ENCODE measurements at places on chromosomes 7 and 10. TPM values are rescaled to one million over a fixed set of nuclear protein-coding genes. Genes with fewer than 3 reads are reported as not detected.
A peak's percentile ranks its signal among the peaks of the same experiment; 100 is the strongest.

DNA sequence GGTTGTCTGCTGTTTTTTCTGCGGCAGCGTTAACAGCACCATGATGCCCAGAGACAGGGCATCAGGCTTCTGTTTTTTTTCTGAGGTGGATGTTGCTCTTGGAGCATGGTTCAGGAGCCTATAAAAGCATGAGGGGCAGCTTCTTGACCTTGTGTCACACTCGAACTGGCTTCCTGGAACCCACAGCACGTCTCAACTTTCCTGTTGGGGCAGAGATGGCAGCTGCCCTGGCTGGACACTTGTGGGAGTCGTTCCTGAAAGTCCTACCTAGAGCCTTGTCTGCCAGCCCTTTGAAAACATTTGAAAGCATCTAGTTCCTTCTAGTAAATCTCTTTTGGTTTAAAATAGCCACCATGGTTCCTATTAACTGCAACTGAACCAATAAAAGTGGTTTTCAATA is 28.9 kb upstream of the PRKAG2 start:
- DNase-seq = no peak

DNA sequence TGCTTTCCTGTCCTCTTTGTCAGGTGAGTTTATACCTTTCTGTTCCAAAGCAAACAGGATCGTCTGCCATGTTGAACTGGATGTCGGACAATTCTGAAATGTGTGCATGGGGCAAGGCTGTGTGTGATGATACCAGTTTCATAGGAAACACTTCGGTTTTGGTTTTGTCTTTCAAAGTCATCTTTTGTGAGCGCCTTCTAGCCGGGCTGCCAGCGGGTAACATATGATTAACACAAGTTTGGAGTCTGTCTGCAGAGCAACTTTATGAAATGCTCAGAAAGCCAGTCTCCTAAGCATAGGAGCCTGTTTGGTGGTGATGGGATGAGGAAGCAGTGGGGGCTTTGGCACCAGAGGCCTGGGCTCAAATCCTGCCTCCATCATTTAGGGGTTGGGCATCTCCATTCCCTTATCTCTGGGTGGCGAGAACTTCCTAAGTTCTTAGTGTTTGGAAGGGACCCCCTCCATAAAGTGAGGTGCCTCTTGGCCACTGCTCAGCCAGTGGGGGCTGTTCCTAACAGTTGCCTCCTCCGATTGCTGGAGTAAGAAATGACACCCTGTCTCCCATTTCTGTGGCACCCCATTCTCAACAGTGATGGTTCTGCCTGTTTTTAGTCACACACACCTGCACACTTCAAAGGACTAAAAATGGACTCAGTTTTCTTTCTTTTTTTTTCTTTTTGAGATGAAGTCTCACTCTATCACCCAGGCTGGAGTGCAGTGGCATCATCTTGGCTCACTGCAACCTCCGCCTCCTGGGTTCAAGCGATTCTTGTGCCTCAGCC is 36.8 kb downstream of the CUX1 start:
- DNase-seq = no peak

ANXA8L1 gene
- 63.8 TPM for total RNA-seq

JAKMIP3 gene
- 0.26 TPM for total RNA-seq

- no peak for DNase-seq
These were observed 208.4 kb downstream of the DIP2C start for GRCh38 chr10:480928-481552.

HTR7 gene
- total RNA-seq = 0.12 TPM

RABGEF1 gene
- 47.9 TPM for total RNA-seq

MMS19 gene
- 105 TPM for total RNA-seq

- DNase-seq = peak; percentile 98
These were observed 244.8 kb downstream of the KCNMA1 start for GRCh38 chr10:77392851-77393250.

DNA sequence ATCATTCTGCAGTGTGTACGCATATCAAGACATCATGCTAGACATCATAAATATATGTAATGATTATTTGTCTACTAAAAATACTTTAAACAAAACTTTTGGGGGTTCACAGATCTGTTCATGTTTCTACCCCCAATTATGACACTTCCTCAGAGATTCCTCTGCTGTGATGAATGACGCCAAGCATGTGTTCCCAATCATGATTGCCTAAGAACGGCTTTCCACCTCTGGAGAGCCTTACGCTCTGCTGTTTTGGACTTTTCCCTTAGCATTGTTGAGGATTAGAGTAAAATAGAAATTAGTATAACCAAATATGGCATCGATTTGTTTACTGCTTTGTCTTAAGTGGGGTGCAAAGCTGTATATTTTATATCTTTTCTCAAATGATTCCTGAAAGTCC is 236.3 kb upstream of the IGFBP3 start:
- no peak for DNase-seq

- no peak for DNase-seq
These were observed 101.4 kb downstream of the ANK3 start for GRCh38 chr10:60288256-60288655.

CDK1 gene
- 248 TPM for total RNA-seq

GRCh38 chr10:3762309-3762708 is 22.7 kb downstream of the KLF6 start:
- DNase-seq = no peak

GRCh38 chr10:29714096-29714874 is 79.5 kb upstream of the SVIL start:
- DNase-seq = peak; percentile 92

GRCh38 chr7:152663931-152664330 is 12.0 kb downstream of the XRCC2 start:
- DNase-seq = no peak

DNA sequence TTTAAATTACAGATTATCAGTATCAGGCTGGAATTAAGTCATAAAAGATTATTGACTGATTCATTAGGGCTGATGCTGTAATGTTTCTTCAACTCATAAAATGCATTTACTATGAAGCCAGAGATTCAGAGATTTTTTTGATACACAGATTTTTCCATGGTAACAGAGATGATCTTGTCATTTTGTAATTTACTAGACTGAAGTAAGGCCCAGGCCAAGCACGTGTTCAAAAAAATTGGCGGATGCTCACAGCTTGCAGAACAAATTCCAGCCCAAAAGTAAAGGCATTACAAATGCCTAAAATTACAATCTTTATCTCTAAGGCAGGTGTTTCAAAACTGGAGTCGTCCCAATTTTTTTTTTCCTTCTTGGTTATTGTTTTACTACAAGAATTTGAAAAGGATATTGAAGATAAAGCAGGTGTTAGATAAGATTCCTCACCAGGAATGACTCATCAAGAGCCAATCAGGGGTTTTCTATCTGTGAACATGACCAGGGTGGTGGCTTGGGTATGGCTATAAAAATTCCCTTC is 78.4 kb upstream of the MEOX2 start:
- peak; percentile 52 for DNase-seq

FAM25C gene
- total RNA-seq = not detected

PLOD3 gene
- total RNA-seq = 105 TPM

DNA sequence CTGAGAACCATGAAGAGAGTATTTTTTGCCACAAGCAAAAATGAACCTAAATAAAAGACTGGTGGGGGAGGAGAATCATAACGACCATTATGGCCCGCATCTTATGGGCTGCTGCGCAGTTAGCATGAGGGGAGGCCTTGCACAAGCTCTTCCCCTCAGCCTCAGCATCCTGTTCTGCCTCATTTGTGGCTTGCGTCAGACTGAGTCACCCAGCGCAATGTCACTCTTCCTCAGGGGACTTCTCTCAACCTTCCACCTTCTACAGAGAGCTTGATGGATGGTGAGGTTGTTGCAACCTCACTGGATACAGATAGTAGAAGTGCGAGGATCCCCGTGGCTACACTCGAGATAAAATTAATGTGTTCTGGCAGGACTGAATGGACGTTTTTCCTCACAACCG is 16.8 kb upstream of the GPR15LG start:
- DNase-seq = peak; percentile 42

TSPAN14 gene
- total RNA-seq = 38.4 TPM

SSMEM1 gene
- total RNA-seq = not detected

UROS gene
- total RNA-seq = 101 TPM

- no peak for DNase-seq
These were observed 48.1 kb downstream of the CCNY start for GRCh38 chr10:35384265-35384868.

AMPH gene
- 13.4 TPM for total RNA-seq

DNA sequence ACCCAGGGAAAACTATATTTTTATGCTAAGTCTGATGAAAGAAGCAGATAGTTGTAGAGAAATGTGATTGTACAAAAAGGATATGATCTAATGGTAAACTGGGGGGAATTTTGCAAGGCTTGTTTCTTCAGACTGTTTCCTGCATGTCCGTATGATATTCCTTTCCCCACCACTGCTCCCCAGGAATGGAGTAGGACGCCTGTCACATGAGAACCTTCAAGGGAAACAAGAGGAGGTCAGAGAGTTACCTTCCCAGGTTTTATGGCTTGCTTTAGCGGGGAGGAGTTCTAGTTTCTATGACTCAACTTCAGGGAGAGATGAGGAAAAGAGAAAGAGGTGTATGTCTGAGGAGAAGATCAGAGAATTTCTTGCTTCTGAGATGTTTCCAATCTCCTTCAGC is 16.4 kb upstream of the ITPRID1 start:
- no peak for DNase-seq

GRCh38 chr7:127953423-127954356 is 77.5 kb downstream of the LRRC4 start:
- DNase-seq = no peak

PIP gene
- not detected for total RNA-seq

MEIG1 gene
- not detected for total RNA-seq

- no peak for DNase-seq
These were observed 135.4 kb upstream of the PHF14 start for GRCh38 chr7:10838228-10838627.

DNA sequence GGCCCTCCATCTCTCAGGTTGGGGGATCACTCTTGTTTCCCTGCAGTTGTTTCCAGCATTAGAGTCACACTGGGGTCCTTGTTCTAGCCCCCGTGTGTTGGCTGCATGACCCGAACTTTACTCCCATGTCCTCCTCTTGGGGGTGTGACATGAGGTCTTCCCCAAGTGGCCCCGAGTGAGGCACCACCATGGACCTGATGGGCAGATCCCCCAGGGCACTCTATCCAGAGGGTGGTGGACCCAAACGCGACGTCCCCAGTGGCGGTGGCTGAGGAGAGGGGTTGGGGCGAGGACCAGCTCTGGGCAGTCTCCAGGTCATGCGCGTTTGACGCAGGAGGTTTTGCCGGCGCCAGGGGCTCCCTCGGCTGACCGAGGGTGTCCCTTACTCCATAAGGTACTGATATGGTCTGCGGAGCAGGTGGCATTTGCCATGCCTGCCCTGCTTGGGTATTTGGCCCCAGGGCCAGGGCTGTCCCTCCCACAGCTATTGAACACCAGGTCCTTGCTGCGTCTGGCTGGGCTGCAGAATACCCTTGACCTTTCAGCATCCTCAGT is 131.9 kb downstream of the LHPP start:
- no peak for DNase-seq

DNA sequence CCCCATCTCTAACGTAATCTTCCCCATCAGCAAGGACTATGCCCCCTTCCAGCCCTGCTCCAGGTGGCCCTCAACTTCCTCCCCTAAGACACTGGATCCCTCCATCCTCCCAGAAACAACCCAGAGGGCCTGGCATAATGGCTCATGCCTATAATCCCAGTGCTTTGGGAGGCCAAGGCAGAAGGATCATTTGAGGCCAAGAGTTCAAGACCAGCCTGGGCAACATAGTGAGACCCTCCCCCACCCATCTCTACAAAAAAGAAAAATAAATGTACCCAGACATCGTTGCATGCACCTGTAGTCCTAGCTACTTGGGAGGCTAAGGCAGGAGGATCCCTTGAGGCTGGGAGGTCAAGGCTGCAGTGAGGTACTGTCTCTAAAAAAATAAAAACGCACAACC is 42.6 kb downstream of the TMEM130 start:
- no peak for DNase-seq

- DNase-seq = no peak
These were observed 13.8 kb upstream of the HOXA2 start for GRCh38 chr7:27116031-27116961.

DNA sequence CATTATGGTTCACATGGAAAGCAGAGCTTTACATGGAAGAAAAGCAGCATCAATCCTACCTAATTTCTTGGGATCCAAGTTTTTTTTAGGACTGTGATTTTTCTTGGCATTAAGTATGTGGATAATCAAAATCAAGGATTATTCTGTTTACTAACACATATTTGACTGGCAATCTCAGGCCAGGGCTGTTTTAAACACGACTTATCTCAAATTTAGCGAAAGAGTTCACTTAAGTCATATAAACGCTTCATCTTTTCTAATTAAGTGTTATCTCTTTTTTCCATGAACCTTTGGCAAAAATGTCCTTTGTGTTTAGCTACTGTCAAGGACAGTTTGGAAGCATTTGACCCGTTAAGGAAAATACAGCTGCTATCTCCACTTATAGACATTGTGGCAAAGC is 92.0 kb downstream of the GNAI1 start:
- DNase-seq = no peak

SH2B2 gene
- 2.5 TPM for total RNA-seq

- DNase-seq = no peak
These were observed 103.2 kb upstream of the CYP26C1 start for GRCh38 chr10:92957223-92958010.

DNA sequence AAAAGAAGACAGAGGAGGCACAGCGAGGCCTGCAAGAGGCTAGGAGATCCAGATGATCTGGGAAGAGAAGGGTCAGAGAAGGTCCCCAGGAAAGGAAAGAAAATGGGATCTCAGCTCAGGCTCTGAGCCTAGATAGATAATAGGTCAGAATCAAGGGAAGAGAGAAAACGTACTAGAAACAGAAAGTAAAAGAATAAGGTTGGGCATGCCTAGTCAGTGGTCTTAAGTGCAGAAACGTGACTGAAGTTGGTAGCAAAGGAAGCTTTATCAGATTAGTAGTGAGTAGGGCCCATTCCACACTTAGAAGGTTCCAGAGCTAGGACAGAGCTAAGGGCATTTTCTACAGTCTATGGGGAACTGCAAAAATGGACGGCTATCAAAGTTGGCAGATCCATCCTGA is 84.8 kb upstream of the ASAH2 start:
- DNase-seq = no peak

TMUB1 gene
- total RNA-seq = 42.8 TPM
